Activated T-helper 1 cell treated with anti-CD3 and anti-CD28 coated beads, Interleukin-2, amount 50 U/mL, for 16 hours (primary cell): ENCODE measurements at places on chromosomes 4 and X.

- no peak for DNase-seq
These were observed 13.4 kb downstream of the P2RY10 start for GRCh38 chrX:78958419-78959116.

- DNase-seq = no peak
These were observed 86.1 kb downstream of the FMR1NB start for GRCh38 chrX:148067285-148067684.

DNA sequence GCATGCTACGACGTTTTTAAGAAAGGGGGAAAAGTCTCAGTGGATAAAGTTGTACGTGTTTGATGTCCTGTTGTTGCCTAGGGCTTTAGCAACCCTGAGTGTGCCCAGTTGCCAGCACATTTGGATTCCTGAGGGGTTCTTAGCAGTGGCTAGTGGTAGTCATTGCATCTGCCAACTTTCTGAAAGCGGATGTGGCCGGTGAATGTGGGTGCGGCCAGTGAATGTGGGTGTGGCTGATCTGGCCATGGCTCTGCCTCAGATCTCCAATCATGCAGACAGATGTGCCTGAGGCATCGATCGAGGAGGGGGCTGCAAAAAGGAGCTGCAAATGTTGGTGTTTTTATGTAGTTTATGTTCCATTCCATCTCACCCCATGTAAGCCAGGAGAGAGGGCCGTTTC lies 41.5 kb upstream of the FAT1 start:
- no peak for DNase-seq

- no peak for DNase-seq
These were observed 28.8 kb upstream of the GRIA3 start for GRCh38 chrX:123155327-123155726.

- DNase-seq = no peak
These were observed 32.9 kb downstream of the LUZP4 start for GRCh38 chrX:115322375-115322774.

DNA sequence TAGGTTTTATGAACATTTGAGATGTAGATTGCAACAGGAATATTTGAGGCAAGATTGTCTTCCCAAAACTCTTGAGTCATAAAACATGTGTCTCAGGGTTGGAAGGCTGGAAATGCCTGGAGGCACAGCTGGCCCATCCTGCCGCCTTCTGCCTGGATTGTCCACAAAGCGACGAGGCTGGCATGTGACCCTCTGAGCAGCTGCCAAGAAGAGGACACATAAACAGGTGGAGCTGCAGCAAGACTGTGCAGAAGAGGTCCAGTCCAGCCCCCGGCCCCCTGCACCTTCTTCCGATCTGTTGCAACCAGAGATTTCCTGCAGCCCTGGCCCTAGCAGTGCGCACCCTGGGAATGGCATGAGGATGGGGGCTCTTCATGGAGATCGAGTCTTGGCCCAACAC lies 101.9 kb upstream of the BCOR start:
- DNase-seq = no peak

GRCh38 chrX:103098488-103098887 lies 5.5 kb upstream of the NXF3 start:
- no peak for DNase-seq

DNA sequence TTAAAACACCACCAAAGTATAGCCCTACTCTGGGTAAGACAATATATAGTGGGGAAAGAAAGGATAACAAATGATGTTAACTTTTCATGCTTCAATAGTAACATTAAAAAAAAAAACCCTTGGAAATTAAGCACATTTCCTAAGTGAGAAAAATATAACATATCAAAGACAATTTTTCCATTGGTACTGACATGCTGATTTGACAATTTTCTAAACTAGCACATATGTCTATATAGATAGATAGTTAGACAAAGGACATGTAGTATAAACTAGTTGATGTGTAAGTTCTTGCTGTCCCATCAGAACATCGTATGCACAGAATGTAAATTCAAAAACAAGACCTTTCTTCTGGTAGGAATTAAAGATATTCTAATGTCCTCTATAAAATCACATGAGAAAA lies 47.2 kb upstream of the ETNPPL start:
- no peak for DNase-seq

DNA sequence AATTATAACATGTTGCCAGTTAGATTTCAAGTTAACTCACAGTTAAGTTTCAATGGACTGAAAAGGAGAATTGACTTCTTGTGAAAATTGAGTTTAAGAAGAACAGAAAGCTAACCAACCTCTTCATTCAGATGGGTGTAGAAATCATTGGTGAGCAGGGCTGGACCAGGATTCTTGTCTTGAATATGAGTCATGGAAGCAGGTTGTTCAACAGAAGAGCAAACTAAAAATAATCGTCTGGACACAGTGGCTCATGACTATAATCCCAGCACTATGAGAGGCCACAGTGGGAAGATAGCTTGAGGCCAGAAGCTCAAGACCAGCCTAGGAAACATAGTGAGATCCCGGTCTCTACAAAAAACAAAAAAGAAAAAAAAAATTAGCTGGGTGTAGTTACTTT lies 98.2 kb downstream of the ARSJ start:
- DNase-seq = no peak

- no peak for DNase-seq
These were observed 161.9 kb downstream of the TLL1 start for GRCh38 chr4:166034965-166035364.

GRCh38 chr4:155900381-155900780 lies 3.1 kb upstream of the TDO2 start:
- DNase-seq = no peak

GRCh38 chrX:17328837-17329236 lies 46.2 kb upstream of the NHS start:
- no peak for DNase-seq

GRCh38 chrX:74505437-74505836 lies 84.1 kb downstream of the SLC16A2 start:
- DNase-seq = no peak

DNA sequence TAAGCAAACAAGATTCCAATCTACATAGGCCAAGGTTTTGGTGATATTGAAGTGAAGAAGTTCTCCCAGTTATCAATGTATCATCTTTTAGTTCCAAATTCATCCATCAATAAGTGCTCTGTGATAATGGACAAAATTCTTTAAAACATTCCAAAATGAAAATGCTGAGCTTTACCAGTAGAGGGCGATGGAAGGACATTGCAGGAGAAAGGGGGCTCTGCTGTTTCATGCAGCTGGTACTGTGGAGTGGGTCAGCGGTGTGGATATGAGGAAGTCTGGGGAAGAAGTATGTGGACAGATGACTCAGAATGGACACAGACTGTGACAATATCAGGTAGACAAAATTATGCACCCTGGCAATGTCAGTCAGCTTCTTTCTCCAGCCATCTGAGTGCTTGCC lies 46.6 kb upstream of the HS6ST2 start:
- DNase-seq = no peak

DNA sequence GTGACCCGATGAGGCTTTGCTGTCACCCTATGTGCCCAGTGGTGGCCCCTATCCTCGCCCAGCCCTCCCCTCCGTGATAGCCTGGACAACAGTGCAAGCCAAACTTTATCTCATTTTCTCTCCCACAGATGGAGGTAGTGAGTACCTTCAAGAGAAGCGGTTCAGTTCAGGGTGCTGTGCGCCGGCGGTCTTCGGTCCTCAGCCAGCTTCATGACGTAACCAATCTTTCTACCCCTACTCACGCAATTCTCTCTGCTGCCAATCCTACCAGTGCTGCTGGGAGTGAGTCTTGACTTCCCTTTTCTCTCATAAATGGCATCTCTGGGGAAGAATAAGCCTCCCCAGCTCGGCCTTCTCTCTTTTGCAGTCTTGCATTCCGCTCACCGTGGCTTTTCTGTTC lies 29.5 kb downstream of the CCNQ start:
- no peak for DNase-seq

DNA sequence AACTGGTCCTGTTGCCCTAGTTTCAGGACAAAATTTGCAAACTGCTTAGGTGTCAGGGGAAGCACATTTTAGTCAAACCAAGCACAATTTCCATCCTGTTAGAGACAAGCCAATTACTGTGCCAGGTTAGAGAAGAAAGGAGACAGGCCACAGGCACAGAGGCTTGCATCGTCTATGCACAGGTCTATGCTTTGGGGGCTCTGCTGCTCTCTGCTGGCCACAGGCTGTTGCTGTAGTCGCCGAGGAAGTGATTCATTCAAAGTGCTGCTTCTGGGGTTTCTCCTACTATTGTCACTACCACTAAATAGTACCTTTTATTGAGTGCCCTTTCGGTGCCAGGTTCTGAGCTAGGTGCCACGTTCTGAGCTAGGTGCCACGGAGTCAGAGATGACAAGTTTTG lies 45.5 kb downstream of the VGLL1 start:
- peak; percentile 50 for DNase-seq

DNA sequence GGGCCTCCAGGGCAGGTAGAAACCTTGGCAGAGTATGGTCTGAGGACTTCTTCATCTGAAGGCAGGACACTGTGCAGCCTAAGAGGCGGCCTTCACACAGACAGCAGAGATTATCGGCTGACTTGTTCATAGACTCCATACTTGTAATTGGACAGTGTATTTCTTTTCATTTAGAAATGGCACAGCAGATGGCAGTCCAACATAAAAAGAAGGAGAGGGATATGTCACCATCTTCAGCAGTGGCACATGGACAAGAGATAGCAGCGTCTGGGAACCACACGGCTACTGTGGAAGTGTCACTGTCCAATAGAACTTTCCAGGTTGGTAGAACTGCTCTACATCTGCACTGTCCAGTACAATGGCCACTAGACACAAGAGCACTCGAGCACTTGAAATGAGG lies 21.7 kb upstream of the GEMIN8 start:
- no peak for DNase-seq

DNA sequence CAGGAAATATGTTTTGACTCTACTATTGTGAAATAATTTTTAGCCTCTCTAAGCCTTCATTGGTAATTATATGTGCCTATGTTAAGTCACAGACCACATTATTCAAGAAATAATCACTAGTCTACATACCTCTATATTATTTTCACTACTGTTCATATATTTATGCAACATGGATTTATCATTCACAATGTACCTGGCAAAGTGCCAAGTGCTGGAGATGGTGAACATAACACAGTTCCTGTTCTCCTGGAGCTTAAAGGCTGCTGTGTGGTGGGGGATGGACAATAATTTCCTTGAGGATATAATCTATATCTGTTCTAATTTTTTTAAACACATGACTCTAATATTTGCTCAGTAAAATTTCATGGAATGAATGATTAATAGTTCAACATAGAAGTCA lies 527.7 kb upstream of the CXorf51A start:
- no peak for DNase-seq
